Upper lobe of left lung (tissue), 6 donors: ENCODE measurements at places on chromosomes 7 and 10. TPM values are rescaled to one million over a fixed set of nuclear protein-coding genes. Genes with fewer than 3 reads are reported as not detected.

- DNase-seq = no peak
Measured at GRCh38 chr7:39880556-39880955, 69.5 kb upstream of the CDK13 start.

GRCh38 chr7:37832194-37832593 is 16.2 kb upstream of the NME8 start:
- peak; percentile 42 for DNase-seq

GRCh38 chr7:129825209-129825970 is 127.4 kb downstream of the UBE2H start:
- peak; percentile 99 for DNase-seq

Gene ZNF282
- 35.6 TPM for total RNA-seq

Gene PAPOLB
- total RNA-seq = 0.46 TPM

Gene NME8
- 6.3 TPM for total RNA-seq
